ENCODE measurements at places on chromosomes 5 and 9.

DNA sequence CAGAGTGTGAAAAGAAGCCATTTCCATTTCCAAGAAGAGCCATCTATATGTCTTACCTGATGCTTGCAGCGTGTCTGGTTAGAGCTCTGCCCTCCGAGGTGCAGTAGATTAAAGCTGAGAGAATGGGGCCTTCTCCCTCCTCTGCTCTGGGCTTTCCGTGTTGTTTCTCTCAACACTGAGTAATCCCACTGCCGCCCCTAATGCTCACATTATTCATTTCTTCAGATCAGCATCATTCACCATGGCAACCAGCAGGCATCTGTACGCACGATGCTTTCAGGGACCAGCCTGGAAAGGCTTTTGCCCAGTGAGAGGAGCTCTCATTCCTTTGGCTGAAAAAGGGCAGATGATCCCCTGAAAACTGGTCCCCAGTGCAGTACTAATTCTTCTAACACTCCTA lies 79.6 kb downstream of the CYFIP2 start:
- no peak for DNase-seq

DNA sequence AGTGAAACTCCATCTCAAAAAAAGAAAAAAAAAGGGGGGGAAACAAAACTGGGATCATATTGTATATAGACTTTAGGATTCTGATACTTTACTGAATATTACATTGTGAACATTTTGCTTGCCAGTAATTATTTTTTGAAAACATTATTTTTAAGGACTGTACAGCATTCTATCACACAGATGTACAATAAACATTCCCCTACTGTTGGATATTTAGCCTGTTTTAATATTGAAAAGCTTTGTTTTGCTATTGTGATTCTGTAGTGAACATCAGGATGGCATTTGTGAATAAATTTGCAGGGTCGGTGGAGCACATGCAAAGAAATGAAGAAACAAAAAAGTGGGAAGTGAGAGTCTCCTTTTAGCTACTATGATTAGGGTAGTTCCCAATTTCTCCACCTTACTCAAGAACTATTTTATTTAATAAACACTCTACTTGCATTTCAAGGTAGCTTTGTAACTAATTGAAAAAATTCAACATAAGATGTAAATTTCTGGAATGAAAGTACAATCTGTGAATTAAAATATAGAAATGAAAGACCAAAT lies 18.7 kb downstream of the RASGRF2 start:
- no peak for DNase-seq

GRCh38 chr9:88697764-88698432 lies 162.9 kb downstream of the NXNL2 start:
- no peak for DNase-seq

DNA sequence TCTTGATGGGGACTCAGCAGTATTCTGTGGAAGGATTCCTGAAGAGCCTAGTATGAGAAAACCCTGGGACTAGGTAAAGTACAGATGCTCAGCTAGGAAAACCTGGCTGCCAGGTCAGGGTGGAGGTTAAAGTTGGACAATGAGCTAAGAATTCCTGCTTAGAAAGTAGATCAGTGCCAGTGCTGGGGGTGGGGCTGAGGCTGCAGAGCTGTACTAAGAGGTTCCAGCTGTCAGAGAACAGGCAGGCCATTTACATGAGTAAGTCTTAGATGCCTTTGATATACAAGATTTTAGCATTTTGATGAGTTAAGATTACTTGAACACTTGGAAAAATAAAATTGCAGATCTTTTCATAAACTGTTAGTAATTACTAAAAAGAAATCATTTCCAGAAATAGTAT lies 332.3 kb upstream of the NUDT12 start:
- DNase-seq = peak; percentile 46

GRCh38 chr5:146068206-146068605 lies 37.2 kb downstream of the PLAC8L1 start:
- DNase-seq = no peak

GRCh38 chr9:126127591-126127990 lies 199.0 kb upstream of the MVB12B start:
- DNase-seq = no peak

GRCh38 chr5:36836831-36837230 lies 39.7 kb upstream of the NIPBL start:
- no peak for DNase-seq

GRCh38 chr9:88387036-88387551 lies 1.1 kb upstream of the SPIN1 start:
- no peak for DNase-seq

DNA sequence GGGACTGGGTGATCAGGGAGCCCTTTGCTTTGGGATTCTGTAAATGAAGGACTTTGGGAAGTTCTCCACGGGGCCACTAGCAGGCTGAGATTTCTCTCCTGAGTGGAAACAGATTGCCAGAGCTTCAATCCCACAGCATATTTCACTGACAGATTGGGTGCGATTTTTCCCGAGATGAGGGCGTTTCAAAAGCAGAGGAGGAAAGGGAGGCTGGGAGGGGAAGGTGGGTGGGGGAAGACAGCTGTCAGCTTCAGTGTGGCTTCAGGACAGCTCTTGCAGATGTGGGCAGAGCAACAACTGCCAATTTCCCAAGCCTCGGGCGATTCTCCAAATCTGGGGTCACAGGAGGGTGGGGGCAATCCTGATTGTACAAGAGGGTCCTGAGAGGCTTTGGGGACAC lies 258.5 kb upstream of the ADRA1B start:
- DNase-seq = no peak
